Fibroblast of upper back skin (primary cell): ENCODE measurements at places on chromosomes 2 and 18.
A peak's percentile ranks its signal among the peaks of the same experiment; 100 is the strongest.

- DNase-seq: peak; percentile 84
Observed at GRCh38 chr2:158644139-158644538, 151.0 kb upstream of the DAPL1 start.

- no peak for DNase-seq
Observed at GRCh38 chr2:177711483-177712265, 319.1 kb downstream of the AGPS start.

- DNase-seq: no peak
Observed at GRCh38 chr18:8326763-8327394, 282.4 kb upstream of the RAB12 start.

- DNase-seq: no peak
Observed at GRCh38 chr2:117987121-117987520, 26.7 kb downstream of the CCDC93 start.

DNA sequence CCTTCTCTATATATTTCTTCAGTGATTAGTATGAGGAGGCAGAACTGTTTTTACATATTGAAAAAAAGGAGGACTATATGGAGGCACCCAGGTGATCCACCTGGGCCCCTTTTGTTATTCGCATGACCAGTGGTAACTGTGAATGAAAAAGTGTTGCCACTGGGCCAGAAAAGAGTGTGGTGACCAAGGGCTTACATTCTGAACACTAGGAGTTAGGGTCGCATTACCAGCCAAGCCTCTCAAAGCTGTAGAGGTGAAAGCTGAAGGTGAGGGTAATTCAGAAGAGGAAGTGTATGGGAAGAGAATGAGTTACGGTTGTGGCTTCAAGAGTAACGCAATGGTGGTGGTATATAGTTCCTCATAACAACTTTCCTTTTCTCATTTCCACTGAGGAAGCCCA, 487.6 kb downstream of the TMEM182 start:
- DNase-seq: no peak

- DNase-seq: no peak
Observed at GRCh38 chr2:161901460-161901859, 172.6 kb downstream of the DPP4 start.

DNA sequence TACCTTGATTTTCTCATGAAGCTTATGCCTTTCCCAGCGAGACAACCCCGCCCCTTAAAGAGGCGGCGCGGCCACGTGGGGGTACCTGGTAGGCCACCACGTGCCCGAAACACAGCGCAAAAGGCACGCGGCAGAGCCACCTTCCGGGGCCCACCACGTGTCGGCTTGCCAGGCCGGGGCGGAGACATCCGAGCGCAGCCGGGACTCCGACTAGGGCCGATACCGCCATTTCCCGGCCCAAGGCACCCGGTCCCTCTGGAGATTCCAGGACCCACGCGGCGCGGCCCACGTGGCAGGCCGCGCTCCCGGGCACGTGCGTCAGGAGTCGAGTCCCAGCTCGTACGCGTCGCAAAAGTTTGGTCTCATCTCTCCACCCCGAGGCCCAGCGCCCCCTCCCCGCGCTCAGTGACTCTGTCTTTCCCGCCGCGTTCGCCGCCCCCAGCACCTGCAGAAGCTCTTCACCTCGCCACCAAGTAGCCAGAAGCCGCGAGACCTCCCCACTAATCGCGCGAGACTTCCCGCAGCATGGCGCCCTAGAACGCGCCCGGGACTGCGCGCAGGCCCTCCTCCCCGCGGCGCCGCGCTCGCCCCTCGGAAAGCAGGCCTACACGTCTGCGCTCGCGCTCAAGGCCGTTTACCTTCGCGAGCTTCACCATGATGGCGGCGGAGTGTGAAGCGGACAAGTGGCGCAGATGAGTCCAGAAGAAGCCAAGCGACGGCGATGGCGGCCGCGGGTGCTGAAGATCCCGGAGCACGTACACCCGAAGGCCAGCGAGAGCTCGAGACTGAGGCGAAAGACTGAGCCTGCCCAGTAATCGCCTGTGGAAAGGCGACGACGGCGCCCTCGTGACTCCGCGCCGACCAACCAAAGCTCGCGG, at the start of gene NCL:
NCL (minus strand) TSS at position 787 of the 878 bp plus-strand sequence; CDS start at position 656, 131 bp downstream.
- peak; percentile 98 for DNase-seq

DNA sequence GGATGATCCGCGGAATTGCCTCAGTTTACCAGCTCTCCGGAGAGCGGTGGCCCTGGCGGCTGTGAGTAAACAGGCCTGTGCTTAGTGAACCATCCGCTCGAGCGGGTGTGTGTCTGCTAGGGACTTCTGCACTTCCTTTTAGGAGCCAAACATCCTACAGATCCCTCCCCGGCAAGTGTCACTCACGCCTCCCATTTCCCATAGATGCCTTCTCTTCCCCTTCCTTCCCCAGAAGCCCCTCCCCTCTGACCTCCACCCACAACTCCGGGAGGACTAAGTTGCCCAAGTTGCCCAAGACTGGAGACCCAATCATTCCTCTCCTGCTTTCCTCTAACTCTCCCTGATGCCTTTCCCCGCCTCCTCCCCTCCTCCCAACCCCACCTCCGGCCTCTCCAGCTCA, 2.9 kb downstream of the C1QL2 start:
- no peak for DNase-seq

DNA sequence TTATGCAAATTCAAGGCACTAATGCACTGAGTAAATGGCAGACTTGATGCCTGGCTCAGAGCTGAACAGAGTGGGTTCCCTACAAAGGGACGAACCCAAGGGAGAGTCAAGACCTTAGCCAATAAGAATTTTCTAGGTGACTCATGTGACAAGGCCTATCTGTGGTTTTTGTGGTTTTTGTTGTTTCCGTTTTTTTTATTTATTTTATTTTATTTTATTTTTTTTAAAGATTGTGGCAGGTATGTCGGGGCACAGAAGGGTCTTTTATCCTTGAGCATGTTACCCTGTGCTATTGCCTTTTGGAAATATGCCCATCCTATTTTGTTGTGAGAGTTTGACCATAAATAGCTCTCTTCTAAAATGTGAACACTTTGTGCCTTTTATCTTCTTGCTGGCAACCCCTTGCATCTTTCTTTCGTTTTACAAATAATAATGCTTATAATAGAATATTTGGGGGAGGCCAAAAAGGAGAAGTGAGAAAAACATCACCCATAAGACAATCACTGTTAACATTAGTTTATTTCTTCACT, 113.4 kb upstream of the AQP4 start:
- no peak for DNase-seq

- DNase-seq: no peak
Observed at GRCh38 chr2:15971351-15971750, 31.0 kb downstream of the MYCN start.

DNA sequence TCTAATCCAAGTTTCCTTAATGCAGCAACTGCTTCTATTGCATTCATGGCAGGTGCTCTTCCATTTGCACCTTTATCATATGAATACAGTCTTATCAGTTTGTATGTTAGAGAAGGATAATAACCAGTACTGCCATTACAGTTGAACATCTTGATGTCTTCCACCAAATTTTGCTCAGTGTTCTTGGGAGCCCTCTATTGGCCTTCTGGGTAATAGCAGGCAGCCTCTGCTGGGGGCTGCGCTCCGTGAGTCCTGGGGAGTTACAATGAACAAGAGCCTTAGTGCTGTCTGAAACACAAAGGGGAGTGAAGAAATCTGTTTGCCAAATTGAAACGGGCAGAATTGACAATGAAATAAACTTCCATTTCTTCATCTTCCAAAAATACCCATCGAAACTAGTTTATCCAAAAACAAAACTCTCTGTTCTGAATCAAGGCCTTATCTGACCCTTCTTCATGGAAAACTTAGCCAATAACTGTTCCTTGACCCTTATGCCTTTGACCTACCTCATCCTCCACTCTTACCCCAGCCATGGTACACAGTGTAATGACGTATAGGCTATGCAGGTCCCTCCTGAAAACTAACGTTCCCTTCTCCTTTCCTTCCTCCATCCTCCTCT, 79.9 kb downstream of the ALK start:
- peak; percentile 39 for DNase-seq

DNA sequence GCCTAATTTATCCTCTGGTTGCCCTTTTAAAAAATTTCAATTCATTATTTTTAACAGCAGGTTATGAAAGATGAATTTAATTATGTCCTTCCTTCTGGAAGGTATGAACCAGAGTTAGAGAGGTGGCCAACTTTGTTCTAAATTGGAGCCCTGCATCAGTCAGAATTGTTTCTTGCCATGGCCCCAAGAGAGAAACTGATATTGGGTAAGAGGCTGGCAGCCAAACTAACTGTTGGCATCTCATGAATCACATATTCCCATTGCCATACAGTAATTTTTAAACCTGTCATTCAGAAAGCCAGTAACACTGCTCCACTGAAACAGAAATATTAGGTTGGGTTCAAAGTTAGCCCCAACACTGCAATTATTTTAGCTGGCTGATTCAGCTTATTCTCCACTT, 67.4 kb downstream of the SMAD2 start:
- no peak for DNase-seq

GRCh38 chr2:236507393-236508085, 62.1 kb upstream of the ACKR3 start:
- peak; percentile 64 for DNase-seq

DNA sequence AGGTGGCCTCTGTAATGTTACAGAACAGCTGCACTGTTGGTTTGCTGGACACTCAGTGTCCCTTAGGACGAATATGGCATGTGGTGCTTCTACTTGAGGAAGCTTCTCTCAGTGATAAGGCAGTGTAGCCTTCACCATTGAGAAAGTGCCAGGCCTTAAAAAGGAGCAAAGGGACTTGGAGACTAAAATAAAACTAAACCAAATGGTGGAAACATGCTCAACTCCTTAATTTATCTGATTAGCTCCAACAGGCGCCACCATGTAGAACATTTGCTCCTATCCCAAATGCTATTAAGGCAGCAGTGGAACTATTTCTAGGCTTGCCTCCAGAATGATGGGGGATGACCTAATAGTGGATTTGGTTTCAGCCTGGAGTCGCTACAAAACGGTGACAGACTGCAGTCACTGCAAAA, 77.5 kb upstream of the MYL1 start:
- DNase-seq: no peak

DNA sequence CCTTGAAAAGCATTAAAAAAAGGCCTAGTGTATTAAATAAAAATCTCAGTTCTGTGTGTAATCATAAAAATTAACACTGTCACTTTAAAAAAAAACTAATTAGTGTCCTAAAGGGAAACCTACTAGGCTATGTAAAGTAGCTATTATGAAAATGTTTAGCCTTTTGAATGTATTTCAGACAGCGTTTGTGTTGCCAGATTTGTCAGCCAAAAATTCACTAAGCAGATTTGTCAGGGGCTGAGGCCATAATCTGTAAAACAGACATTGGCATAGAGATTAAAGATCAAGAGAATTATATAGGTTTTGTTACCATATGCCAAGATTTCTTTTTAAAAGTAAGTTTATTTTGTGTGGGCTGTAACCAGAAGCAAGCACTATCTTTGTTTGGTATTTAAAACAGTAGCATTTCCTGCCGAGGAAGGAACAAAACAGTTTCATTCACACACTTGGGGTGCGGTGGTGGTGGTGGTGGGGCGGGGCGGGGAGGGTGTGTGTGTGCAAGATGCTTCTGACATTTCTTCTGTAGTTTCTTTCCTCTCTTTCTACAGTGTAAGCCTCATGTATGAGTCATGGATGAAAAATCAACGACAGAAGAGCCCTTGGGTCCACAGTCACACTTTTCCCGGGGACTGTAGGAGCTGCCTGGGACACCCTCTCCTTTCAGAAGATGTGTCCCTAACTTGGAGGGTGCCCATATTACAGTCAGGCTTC, 328.5 kb upstream of the FANCL start:
- DNase-seq: peak; percentile 13

DNA sequence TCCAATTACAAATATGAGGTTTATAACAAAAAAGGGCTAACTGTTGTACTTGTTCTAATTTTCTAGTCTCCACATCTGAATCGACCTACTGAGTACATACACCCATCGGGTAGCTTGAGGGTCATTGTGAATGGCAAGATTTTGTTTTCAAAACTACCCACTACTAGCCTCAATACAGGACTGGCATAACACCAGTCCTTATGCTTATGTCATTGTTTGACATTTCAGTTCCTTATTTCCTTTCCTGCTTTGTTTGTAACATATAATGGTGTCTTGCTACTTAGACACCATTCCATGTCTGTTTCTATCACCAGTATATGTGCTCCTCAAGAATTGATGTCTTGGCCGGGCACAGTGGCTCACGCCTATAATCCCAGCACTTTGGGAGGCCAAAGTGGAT, 86.0 kb downstream of the EPHA4 start:
- no peak for DNase-seq

DNA sequence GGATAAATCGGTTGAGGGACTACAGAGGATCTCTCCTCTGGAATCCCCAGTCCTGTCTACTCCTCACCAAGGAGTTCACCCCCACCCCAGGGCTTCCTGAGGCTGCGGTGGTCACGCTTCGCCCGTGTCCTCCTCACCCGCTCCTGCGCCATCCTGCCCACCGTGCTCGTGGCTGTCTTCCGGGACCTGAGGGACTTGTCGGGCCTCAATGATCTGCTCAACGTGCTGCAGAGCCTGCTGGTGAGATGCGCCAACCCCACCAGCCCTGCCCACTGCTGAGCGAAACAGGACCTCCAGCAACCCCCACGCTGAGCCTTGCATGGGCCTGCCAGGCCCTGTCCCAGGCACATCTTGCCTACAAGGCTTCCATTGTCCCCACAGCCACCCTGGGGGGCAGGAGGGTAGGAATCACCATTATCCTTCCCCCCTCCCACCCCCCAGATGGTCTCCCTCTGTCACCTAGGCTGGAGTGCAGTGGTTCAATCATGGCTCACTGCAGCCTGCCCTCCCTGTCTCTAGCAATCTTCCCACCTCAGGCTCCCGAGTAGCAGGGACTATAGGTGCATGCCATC, 6.7 kb upstream of the CTDSP1 start:
- no peak for DNase-seq

GRCh38 chr2:109335631-109336176, 206.7 kb downstream of the SH3RF3 start:
- peak; percentile 84 for DNase-seq
